WTC11 (cell line): ENCODE measurements at places on chromosomes 3 and 15. TPM values are rescaled to one million over a fixed set of nuclear protein-coding genes. Genes with fewer than 3 reads are reported as not detected.

The PLA1A gene
- total RNA-seq = 0.11 TPM in 1 of 3 replicates, not detected in the others

DNA sequence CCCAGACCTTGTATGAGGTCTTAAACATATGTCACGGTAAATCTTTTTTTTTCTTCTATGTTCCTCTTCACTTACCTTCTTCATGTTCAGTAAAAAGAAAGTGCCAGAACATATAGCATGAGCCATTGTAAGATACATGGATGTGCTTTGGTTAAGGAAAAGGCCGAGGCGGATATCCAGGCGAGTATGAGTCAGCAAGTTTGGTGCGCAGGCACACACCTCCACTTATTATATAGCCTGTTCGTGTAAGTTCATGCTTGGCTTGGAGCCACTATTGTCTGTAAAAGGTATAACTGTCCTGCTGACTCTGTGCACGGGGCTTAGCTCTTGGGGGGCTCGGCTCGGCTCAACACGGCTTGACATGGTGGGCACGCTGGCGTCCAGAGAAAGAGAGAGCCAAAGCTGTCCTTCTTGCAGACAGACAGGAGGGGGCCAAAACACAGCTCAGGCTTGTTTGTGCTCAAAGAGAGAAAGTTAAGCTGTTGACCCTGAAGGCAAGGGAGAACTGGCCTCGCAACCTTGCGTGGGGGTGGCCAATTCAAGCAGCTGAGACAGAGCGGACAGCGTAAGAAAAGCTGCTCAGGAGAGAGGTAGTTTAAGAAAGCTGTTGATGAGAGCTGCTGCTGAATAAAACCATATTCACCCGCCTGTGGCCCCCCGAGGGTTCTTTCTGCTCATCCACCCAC is 251.2 kb downstream of the SLC9A9 start:
- H3K4me1 ChIP-seq = peaks cover 50% of the 10 kb centered on the region
- H3K36me3 ChIP-seq = no peaks in the 10 kb centered on the region
- DNase-seq = peak; percentile 14
- no peaks in the 10 kb centered on the region for H3K27me3 ChIP-seq
- H3K27ac ChIP-seq = no peak overlapping the region
- H3K4me3 ChIP-seq = no peak overlapping the region

DNA sequence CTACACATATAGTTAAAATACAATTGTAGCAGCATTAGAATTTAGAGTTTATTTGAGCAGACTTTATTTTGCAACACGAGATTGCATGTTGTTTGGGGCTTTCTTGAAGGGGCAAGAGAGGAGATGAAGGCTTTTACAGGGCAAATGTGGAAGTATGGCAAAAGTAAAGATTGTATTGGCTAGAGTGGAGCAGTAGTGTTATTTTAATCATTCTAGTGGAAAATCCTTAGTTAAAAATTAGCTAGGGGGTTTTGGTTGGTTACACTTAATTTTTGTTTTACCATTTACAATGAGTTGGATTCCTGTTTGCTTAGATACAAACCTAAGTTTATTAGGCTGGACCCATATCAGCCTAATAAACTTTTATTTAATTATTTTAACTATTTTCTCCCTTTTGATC is 4.6 kb downstream of the OR5H15 start:
- H3K27me3 ChIP-seq = no peaks in the 10 kb centered on the region
- H3K4me1 ChIP-seq = no peaks in the 10 kb centered on the region
- H3K4me3 ChIP-seq = no peak overlapping the region
- H3K36me3 ChIP-seq = peaks cover 31% of the 10 kb centered on the region
- H3K27ac ChIP-seq = no peak overlapping the region

DNA sequence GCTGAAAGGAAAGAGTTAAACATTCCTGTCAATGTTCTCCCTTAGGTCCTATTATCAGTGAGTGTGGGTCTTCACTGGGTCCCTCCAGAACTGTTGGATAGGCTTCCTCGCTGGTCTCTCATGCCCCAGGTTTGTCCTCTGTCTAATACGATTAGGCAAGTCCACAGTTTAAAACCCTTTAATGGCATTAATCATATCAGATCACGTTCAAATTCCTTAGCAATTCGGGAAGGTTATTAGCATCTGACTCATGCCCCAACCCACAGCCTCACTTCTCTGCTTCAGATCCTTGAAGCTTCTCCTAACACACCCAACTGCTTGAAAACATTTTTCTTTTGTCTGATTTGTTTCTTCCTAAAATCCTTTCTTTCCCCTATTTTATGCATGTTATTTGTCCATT is 224.3 kb upstream of the ATP10A start:
- DNase-seq = no peak
- H3K4me1 ChIP-seq = peaks cover 28% of the 10 kb centered on the region
- H3K36me3 ChIP-seq = no peaks in the 10 kb centered on the region

- no peak overlapping the region for H3K27ac ChIP-seq
- H3K4me3 ChIP-seq = no peak overlapping the region
- no peaks in the 10 kb centered on the region for H3K36me3 ChIP-seq
Observed at GRCh38 chr3:132344666-132345280, 27.6 kb downstream of the ACP3 start.

- no peaks in the 10 kb centered on the region for H3K36me3 ChIP-seq
- no peak overlapping the region for H3K27ac ChIP-seq
- peaks cover 5% of the 10 kb centered on the region for H3K4me1 ChIP-seq
- H3K4me3 ChIP-seq = no peak overlapping the region
- no peaks in the 10 kb centered on the region for H3K27me3 ChIP-seq
- no peak for DNase-seq
Observed at GRCh38 chr15:48516121-48516520, 129.4 kb downstream of the FBN1 start.

GRCh38 chr15:101458908-101459578 is 30.5 kb downstream of the PCSK6 start:
- no peaks in the 10 kb centered on the region for H3K36me3 ChIP-seq
- no peak for DNase-seq
- no peak overlapping the region for H3K27ac ChIP-seq

GRCh38 chr3:7682822-7683229 is 818.8 kb upstream of the LMCD1 start:
- H3K4me3 ChIP-seq = no peak overlapping the region
- peaks cover 15% of the 10 kb centered on the region for H3K36me3 ChIP-seq
- peaks cover 39% of the 10 kb centered on the region for H3K4me1 ChIP-seq
- no peaks in the 10 kb centered on the region for H3K27me3 ChIP-seq
- no peak for DNase-seq
- peak overlapping the region; percentile 94 for H3K27ac ChIP-seq

DNA sequence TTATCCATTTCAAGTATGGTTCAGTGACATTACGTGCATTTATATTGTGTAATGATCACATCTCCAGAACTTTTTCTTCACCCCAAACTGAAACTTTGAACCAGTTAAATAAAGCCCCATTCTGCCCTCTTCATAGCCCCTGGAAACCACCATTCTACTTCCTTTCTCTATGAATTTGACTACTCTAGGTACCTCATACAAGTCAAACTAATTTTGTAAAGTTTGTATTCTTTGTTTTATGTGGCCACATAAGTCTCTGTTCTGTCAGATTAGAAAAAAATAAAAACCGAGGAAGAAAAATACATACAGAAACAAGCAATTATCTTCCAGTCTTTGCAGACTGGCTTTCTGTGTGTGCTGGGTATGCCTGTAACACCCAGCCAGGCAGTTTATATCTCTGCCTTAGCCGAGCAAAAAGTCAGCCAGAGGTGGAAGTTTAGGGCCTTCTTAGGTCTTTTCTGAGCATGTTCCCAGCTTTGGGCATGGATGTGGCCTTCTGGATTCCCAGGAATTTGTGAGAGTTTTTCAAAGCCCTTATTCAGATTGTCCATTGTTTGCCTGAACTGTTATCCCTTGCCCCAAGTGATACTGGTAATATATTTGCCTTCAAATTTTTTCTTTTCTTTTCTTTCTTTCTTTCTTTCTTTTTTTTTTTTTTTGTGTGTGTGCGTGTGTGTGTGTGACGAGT is 6.0 kb upstream of the GRAMD1C start:
- DNase-seq = no peak
- peaks cover 25% of the 10 kb centered on the region for H3K4me1 ChIP-seq
- H3K27me3 ChIP-seq = no peaks in the 10 kb centered on the region
- H3K36me3 ChIP-seq = no peaks in the 10 kb centered on the region; the same call in 1 of the 2 replicates

DNA sequence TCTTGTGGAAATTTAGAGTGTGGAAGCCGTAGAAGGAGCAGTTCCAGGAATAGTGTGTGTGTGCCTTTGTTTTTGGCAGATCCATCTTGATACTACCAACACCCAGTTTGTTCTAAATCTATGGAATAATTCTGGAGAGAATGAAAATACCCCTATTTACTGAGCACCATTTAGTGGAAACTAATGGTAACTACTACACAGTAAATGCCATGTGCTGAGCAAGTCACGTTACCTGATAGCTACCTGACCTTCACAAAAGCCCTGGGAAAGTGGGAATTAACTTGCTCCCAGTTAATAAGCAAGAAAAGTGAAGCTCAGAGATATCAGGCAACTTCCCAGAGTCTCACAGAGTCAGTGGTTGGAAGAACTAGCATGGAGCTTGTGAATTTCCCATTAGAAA is 137.7 kb downstream of the ARPP21 start:
- no peaks in the 10 kb centered on the region for H3K27me3 ChIP-seq
- no peak overlapping the region for H3K27ac ChIP-seq
- H3K4me3 ChIP-seq = no peak overlapping the region
- no peaks in the 10 kb centered on the region for H3K36me3 ChIP-seq
- DNase-seq = no peak

GRCh38 chr3:61448378-61448777 is 113.0 kb upstream of the PTPRG start:
- H3K4me3 ChIP-seq = no peak overlapping the region
- DNase-seq = no peak
- no peaks in the 10 kb centered on the region for H3K4me1 ChIP-seq
- no peak overlapping the region for H3K27ac ChIP-seq
- no peaks in the 10 kb centered on the region for H3K27me3 ChIP-seq
- no peaks in the 10 kb centered on the region for H3K36me3 ChIP-seq

GRCh38 chr3:52471371-52472238 is 16.2 kb downstream of the NISCH start:
- no peaks in the 10 kb centered on the region for H3K27me3 ChIP-seq
- no peaks in the 10 kb centered on the region for H3K4me1 ChIP-seq
- H3K36me3 ChIP-seq = peaks cover 45% of the 10 kb centered on the region
- peak; percentile 64 for DNase-seq

GRCh38 chr3:171228240-171228639 is 201.7 kb upstream of the SLC2A2 start:
- H3K4me1 ChIP-seq = peaks cover 36% of the 10 kb centered on the region
- H3K36me3 ChIP-seq = peaks cover 17% of the 10 kb centered on the region
- H3K27me3 ChIP-seq = no peaks in the 10 kb centered on the region
- DNase-seq = no peak

DNA sequence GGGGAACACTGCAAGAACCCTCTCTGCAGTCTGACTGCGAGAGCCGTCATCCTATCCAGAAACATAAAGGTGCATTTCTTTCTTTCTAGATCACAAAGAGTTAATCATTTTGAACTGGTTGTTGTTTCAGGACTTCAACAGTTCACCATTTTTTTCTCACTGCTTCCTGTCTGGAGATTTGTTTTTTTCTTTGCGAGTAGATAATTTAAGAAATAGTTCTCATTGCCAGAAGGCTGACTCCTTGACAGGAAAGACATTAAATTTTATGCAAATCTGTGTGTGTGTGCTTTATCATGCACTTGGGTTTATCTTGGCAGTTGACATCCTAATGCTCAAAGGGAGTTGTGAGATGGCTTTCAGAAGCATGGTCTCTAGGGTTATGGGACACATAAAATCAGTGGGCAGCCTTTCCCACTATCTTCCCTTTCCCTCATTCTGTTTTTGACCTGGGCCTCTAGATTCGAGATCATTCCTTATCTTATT is 123.5 kb upstream of the TBL1XR1 start:
- H3K36me3 ChIP-seq = peaks cover 7% of the 10 kb centered on the region; the same call in 1 of the 2 replicates
- DNase-seq = no peak
- no peaks in the 10 kb centered on the region; the same call in 1 of the 2 replicates for H3K27me3 ChIP-seq

- H3K4me3 ChIP-seq = no peak overlapping the region
- no peak for DNase-seq
- peaks cover 10% of the 10 kb centered on the region for H3K27me3 ChIP-seq
- H3K36me3 ChIP-seq = peaks cover 6% of the 10 kb centered on the region
- peaks cover 39% of the 10 kb centered on the region for H3K4me1 ChIP-seq
- no peak overlapping the region for H3K27ac ChIP-seq
Observed at GRCh38 chr3:37864904-37865303, 3.2 kb downstream of the CTDSPL start.

DNA sequence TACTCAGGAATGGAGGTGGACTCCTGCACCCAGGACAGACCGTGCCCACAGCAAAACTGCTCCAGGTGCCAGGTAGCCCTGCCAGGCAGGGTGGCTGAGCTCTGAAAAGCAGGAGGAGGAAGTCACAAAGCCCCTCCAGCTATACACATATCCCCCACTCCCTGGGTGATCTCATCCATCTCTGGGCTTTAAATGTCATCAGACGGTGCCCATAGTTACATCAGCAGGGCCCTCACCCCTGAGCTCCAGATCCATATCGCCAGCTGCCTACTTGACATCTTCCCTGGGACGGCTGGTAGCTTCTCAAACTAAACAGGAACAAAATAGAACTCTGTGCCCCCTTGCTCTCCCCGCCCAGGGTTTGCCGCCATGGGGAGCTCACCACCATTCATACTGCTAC is 87.7 kb downstream of the MEGF11 start:
- H3K27me3 ChIP-seq = no peaks in the 10 kb centered on the region
- H3K36me3 ChIP-seq = no peaks in the 10 kb centered on the region
- H3K4me1 ChIP-seq = peaks cover 11% of the 10 kb centered on the region

DNA sequence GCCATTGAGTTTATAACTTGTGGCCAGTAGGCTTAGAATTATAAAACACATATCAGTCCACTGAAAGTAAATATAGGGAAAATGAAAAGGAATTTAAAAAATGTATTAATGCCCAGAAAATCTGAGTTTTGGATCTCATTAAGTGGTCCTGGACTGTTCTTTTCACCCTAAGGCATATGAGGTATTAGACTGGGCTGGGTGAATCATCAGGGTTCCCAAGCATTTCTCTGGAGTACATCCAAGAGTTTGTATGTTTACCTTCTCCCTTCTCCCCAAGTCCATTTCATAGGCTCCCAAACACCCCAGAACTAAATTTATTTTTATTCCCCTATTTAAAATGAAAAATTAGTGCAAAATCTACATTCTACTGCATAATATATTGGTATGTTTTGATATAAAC is 31.9 kb upstream of the SPTSSB start:
- peaks cover 4% of the 10 kb centered on the region; the same call in 1 of the 2 replicates for H3K36me3 ChIP-seq
- H3K27me3 ChIP-seq = no peaks in the 10 kb centered on the region
- no peak overlapping the region for H3K4me3 ChIP-seq

- no peaks in the 10 kb centered on the region for H3K36me3 ChIP-seq
- no peak overlapping the region for H3K4me3 ChIP-seq
- H3K27me3 ChIP-seq = no peaks in the 10 kb centered on the region
- H3K27ac ChIP-seq = peak overlapping the region; percentile 33; the same call in 1 of the 2 replicates
- no peak for DNase-seq
Observed at GRCh38 chr3:65893631-65894030, 145.1 kb downstream of the MAGI1 start.

DNA sequence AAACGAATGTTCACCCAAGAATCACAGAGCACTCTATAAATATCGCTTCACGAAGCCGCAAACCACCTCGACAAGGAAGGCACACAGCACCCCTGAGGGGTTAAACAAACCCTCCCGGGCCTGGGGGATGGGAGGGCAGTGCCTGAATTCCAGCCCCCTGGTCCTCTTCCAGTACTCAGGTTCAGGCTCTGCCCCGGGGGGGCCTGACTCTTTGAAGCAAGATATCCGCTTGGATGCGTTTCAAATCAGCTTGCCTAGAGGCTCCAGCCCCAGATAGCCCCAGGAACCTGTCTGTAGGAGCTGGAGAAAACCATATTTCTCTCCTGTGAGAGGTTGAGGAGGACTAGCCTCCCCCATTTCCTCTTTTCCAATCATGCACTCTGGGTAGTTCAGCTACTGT is 194.7 kb downstream of the WNT5A start:
- H3K4me3 ChIP-seq = no peak overlapping the region; the same call in 1 of the 2 replicates
- peak; percentile 54 for DNase-seq
- H3K36me3 ChIP-seq = no peaks in the 10 kb centered on the region
- H3K27me3 ChIP-seq = peaks cover 2% of the 10 kb centered on the region; the same call in 1 of the 2 replicates
- no peak overlapping the region for H3K27ac ChIP-seq
